ENCODE measurements at places on chromosomes 16 and 17. TPM values are rescaled to one million over a fixed set of nuclear protein-coding genes. Genes with fewer than 3 reads are reported as not detected.
A peak's percentile ranks its signal among the peaks of the same experiment; 100 is the strongest.

DNA sequence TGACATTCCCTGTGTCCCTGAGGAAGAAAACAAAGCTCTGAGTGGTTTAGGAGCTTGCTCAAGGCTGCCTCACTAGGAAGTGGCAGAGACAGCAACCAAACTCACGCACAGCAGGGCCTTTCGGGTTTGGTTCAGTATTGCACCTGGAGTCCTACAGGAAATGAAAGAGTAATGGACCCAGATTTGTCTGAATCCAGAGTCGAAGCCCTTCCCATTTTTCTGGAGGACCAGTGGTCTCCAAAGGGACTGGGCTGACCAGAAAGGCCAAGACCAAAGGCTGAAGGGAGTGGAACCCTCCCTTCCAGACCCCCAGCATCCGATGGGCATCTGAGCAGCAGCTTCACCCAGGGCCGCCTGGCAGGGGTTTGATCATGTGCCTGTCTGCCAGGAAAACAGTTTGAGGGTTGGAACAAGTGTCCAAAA is 85.5 kb upstream of the RPL38 start:
- H3K27ac ChIP-seq = no peak overlapping the region
- H3K36me3 ChIP-seq = no peaks in the 10 kb centered on the region
- H3K4me1 ChIP-seq = peaks cover 30% of the 10 kb centered on the region

Gene CSNK1D
- polyA plus RNA-seq = 43.5 TPM

GRCh38 chr17:8056232-8056975 is 17.5 kb downstream of the ALOX15B start:
- DNase-seq = no peak
- H3K27me3 ChIP-seq = peaks cover 37% of the 10 kb centered on the region
- H3K36me3 ChIP-seq = no peaks in the 10 kb centered on the region
- no peak overlapping the region for H3K27ac ChIP-seq
- H3K4me1 ChIP-seq = peaks cover 13% of the 10 kb centered on the region

- DNase-seq = peak; percentile 40
- H3K36me3 ChIP-seq = peaks cover 6% of the 10 kb centered on the region
- H3K27me3 ChIP-seq = peaks cover 40% of the 10 kb centered on the region
- H3K4me1 ChIP-seq = peaks cover 16% of the 10 kb centered on the region
- H3K4me3 ChIP-seq = peak overlapping the region; percentile 84
Measured at GRCh38 chr17:68205808-68206720, 41.8 kb upstream of the AMZ2 start.

DNA sequence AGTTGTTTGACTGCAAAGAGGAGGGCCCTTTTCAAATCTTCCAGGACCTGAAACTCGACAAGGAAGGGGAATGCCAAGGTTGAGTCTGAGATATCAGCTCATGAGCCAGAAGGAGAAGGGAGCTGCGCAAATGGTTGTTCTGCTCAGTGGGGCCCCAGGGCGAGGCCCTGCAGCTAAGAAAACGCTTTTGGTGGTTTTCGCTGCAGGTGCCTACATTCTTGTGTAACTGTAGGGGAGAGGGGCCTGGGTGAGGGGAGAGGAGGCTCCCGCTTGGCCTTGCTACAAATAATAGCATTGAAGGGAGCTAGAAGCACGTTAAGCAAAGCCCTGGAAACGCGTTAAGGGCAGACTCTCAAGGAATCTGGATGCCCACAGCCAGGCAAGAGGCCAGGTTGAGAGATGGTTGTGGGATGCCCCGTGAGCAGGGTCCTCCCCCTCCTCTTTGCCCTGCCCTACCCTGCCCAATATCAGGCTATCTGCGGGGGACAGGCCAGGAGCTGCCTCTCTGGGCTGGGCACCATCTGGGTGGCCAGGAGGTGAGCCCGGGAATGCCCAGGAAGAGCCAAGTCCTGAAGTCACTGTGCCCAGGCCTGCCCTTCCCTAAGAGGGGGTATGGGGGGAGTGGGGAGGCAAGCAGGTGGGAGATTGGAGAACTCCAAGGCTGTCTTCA is 21.9 kb downstream of the GPR142 start:
- no peak overlapping the region for H3K4me3 ChIP-seq
- no peak overlapping the region for H3K27ac ChIP-seq
- H3K36me3 ChIP-seq = no peaks in the 10 kb centered on the region
- no peak for DNase-seq
- peaks cover 17% of the 10 kb centered on the region for H3K4me1 ChIP-seq

Gene DOC2B
- polyA plus RNA-seq = 0.66 TPM

- H3K4me3 ChIP-seq = peak within 1 kb of the TSS; percentile 87
- H3K27ac ChIP-seq = no peak within 1 kb of the TSS
- peaks cover 24% of the 10 kb centered on the region for H3K27me3 ChIP-seq
- DNase-seq = peak; percentile 90
- H3K36me3 ChIP-seq = no peaks in the 10 kb centered on the region
Measured at GRCh38 chr16:22813948-22814710, at the start of gene HS3ST2. Gene HS3ST2, plus strand, starts transcription at chr16:22814162. Its CDS starts 449 bp downstream, at chr16:22814611.

Gene TBC1D3E
- polyA plus RNA-seq = not detected

DNA sequence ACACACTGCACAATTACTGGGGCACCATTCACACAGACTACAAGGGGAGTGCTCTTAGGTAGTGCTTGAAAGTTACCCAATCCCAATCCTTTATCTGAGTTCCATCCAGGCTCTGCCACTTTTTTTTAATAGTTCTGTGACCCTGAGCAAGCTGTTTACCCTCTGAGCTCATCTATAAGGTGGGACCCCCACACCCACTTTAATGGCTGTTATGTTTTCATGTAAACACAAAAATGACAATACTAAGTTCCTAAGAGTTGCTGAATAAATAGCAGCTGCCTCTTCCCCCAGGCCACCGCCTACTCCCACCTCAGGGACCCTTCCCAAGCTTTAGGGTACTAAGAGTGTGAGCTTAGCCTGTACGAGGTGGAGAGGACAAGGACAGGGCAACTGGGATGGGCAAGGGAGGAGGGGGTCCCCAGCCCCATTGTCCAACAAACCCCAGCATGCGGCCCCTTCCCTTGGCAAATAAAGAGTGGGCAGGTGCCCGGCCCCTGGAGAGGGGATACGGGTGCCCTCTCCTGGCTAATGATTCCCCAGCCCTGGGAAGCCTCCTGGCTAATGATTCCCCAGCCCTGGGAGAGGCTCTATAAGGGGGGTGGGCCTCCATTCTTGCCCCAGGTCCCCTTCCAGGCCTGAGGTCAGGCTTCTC is 14.6 kb downstream of the SLC13A2 start:
- no peak overlapping the region for H3K4me3 ChIP-seq
- no peak overlapping the region for H3K27ac ChIP-seq
- no peak for DNase-seq
- H3K27me3 ChIP-seq = no peaks in the 10 kb centered on the region
- H3K36me3 ChIP-seq = no peaks in the 10 kb centered on the region

Gene WIPF2
- 11.7 TPM for polyA plus RNA-seq

DNA sequence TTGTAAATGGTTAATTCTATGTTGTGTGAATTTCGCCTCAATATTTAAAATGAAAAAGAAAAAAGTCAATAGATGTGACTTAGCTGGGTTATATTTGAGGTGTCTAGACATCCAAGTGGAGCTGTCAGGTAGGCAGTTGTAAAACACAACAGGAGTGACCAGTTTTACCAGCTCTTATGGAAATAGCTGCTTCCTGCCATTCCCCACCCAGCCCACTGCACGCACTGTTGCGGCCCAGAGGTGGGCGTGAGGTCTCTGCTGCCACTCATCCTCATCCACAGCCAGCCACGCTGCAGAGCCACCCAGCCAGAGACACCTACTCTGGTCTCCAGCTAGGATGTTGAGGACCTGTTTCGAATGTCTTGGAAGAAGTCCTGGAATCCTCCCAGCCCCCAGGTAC is 3.4 kb upstream of the CARD14 start:
- H3K27me3 ChIP-seq = no peaks in the 10 kb centered on the region
- H3K4me3 ChIP-seq = no peak overlapping the region
- no peaks in the 10 kb centered on the region for H3K4me1 ChIP-seq
- H3K27ac ChIP-seq = no peak overlapping the region
- no peaks in the 10 kb centered on the region for H3K36me3 ChIP-seq
- DNase-seq = no peak

Gene MAPT
- 2.8 TPM for polyA plus RNA-seq

DNA sequence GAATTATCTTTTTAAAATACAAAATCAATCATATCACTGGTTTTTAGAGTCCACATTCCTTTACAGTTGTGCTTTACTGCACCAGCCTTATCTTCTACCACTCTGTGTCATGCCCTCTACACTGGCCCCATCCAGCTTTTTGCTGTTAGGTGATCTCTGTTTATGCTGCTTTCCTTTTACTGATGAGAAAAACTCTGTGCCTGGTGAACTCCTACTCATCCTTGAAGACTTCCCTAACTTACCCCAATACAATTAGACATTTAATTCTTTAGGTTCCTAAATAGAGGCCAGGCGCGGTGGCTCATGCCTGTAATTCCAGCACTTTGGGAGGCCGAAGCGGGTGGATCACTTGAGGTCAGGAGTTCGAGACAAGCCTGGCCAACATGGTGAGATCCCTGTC is 64.6 kb downstream of the MRTFB start:
- no peaks in the 10 kb centered on the region for H3K27me3 ChIP-seq
- no peaks in the 10 kb centered on the region for H3K36me3 ChIP-seq
- DNase-seq = no peak
- no peak overlapping the region for H3K4me3 ChIP-seq
